ENCODE measurements at places on chromosomes 7 and 10.

DNA sequence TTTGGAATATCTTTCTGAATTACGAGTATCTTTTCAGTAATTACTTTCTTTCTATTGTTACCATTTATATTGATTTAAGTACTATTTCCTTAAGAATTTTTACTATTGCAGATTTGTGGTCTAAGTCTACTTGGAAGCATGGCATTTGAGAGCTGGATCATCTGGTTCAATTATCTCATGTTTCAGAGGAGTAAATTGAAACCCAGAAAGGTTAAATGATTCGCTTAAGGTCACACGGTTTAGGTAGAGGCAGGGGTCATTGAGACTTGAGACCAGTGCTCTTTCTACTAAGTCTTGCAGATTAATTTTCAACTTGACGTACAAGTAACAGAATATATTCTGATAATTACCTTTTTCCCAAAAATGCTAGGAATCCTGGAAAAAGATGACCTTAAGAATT lies 109.2 kb upstream of the GLCCI1 start:
- no peak for DNase-seq

GRCh38 chr10:132398566-132398991 lies 1.6 kb downstream of the PWWP2B start:
- DNase-seq: no peak

DNA sequence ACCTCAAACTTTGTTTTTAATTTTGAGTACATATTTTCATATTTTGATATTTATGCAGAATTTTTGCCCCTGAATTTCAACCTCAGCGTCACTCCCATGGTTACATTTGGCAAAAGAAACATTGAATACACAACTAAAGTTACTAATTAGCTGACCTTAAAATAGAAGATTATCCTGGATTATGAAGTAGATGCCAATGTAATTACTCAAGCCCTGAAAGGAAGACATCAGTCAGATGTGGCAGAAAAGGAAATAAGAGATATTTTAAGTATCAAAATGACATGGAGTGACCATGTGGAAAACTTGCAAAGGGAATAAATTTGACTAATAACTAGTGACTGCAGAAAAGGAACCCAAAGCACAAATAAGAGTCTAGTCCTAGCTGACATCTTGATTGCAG lies 701.3 kb upstream of the KCND2 start:
- no peak for DNase-seq

- no peak for DNase-seq
These were observed 166.3 kb upstream of the FEZF1 start for GRCh38 chr7:122470859-122471258.

- no peak for DNase-seq
These were observed 200.1 kb upstream of the FOXP2 start for GRCh38 chr7:114214466-114214865.

DNA sequence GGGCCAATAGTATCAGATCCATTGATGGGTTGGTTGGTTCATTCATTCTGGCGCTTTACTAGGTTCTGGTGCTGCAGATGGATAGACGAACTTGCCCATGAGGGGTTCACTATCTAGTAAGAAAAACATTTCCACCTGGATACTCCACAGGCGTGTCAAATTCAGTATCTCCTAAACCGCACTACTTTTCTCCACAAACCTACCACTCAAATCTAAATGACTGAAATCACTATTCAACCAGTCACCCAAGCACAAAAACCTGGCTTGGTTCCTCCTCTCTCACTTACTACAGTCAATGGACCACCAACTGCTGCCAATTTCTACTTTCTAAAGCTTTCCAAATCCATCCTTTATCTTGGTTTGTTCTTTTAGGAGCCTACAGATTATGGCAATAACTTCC lies 572 bp downstream of the AGK start:
- no peak for DNase-seq

GRCh38 chr10:4333459-4333894 lies 492.5 kb upstream of the AKR1E2 start:
- no peak for DNase-seq

DNA sequence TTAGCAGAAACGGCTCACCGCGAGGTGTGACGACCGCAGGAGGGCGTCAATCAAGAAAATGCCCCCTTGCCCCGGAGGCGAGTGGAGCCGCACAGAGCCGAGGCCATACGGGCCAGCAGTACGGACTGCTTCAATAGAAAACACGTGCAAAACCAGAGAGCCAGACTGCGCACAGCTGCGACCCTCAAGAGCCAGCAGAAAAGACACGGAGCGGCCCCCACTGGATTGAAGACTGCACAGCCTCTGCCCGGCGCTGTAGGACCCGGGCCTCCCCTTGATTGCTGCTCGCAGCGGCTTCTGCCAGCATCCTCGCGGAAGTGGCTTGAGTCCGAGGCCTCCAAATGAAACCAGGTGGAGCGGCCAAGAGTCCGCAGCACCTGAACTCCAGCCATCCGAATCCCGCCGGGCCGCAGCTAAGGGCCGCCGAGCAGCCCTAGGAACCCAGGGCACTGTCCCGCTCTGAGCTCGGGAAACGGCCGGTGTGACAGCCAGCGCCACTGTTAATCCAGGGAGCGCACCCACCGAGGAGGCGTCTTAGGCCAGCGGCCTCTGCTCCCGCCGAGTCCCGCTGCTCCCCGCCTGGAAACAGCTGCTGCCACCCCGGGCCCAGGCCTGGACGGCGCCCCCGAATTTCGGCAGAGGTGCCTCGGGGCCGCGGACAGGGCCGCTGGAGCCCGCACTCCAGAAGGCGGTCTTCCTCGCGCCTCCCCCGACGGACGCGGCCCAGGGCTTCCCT lies 660 bp upstream of the HHEX start:
- peak; percentile 14 for DNase-seq

- DNase-seq: no peak
These were observed 10.0 kb downstream of the FOXK1 start for GRCh38 chr7:4692055-4692454.

DNA sequence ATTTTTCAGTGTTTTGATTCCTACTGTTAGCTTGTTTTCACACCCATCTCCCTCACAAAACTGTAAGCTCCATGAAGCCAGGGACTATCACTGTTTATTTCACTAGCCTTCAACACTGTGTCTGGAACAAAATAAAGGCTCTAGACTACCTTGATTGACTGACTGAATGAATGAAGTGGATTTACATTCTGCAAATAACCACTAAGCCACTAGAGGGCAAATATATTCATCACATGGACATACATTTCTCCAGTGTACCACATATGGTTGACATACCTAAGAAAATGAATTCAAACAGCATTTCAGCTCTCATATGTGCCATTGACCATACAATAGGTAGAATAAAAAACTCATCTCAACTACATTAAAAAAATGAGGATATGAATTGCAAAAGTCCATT lies 185.9 kb downstream of the RAB11FIP2 start:
- peak; percentile 30 for DNase-seq
